ENCODE measurements at places on chromosomes 5 and 9. TPM values are rescaled to one million over a fixed set of nuclear protein-coding genes. Genes with fewer than 3 reads are reported as not detected.

DNA sequence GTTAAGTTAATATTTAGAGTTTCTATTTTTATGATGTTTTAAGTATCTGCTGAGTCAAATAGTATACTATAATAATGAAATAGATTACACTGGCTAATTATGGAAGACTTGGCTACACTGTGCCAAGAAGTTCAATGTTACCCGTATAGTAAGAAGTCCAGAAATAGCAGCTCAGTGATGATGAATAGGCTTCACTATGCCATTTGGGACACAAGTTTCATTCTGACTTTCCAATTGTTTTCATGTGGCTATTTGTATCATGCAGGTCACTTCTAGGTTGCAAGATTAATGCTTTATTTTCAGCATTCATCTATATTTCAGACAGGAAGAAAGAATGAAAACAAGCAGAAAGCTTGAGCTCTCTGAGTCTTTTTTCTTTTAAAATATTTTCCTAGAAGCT lies 194.5 kb upstream of the RIOK2 start:
- DNase-seq, result no peak

- no peak for DNase-seq
These were observed 15.3 kb downstream of the ALDH1A1 start for GRCh38 chr9:72937545-72937944.

- no peak for DNase-seq
These were observed 33.8 kb upstream of the TXNDC8 start for GRCh38 chr9:110371411-110372007.

- no peak for DNase-seq
These were observed 4.9 kb downstream of the NEK6 start for GRCh38 chr9:124262649-124262972.

- DNase-seq, result no peak
These were observed 39.1 kb upstream of the CTNNAL1 start for GRCh38 chr9:109052416-109052815.

GRCh38 chr5:140545606-140546005 lies 1.9 kb upstream of the EIF4EBP3 start:
- no peak for DNase-seq

DNA sequence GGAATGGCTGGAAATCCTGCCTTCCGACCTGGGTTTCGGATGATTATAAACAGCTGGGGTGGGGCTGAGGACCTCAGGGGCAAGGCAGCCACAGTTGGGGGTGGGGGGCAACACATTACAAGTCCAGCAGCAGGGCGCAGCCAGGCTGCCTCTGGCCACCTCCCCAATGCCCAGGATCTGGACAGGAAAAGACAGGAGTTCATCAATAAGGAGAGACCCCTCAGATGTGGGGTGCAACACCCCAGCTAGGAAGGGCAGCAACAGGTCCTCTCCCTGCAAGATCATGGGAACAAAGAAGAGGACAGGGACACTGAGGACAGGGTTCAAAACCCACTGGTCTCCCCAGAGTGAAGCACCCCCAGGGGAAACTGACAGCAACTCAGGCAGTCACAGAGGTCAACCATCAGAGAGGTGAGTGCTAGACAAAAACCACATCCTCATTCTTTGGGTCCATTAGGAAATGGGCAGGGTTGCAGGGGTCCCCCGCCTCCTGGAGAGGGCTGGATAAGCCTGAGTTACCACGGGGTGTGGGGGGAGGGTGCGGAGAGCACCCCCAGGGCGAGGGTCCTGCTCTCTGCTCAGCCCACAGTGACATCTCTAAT lies 33.5 kb downstream of the SEMA4D start:
- no peak for DNase-seq

The DDX4 gene
- not detected for total RNA-seq

The CYSRT1 gene
- total RNA-seq, result 0.13 TPM

Measured in dermis microvascular lymphatic vessel endothelial cell (primary cell).